ENCODE measurements at places on chromosomes 3 and 15.

DNA sequence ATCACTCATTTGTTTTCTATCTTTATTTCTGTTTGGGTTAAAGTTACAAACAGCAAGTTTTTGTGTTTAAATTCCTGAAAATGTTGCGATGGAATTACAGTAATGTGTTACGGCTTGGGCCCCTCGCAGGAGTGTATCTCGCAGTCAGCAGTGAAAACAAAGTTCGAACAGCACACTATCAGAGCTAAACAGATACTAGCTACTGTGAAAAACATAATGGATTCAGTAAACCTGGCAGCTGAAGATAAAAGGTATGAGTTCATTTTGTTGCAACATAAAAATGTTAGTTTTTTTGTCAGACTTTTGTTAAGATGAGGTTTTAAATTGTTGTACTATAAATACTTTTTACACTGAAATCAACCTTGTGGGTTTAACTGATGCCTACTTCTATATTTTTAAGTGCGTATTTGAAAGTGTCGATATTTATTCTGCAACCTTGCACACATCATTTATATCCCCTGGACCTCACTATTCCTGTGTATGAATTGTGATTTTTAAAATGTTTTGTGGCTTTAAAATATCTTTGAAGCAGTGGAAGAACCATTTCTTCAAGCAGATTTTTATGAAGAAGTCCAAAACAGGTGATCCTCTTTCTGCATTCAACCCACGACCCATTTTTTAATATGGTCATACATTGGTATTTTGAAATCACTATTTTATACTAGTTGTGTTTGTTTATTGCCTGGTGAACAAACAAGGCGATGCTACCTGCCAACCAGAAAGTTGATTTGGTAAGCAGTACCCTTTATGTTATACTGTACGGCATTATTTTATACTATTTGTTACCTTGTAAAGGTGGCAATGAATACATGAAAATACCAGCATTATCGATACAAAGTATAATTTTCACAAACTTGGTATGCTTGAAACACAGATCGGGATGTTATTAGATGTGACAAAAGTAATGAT is 27.8 kb downstream of the MFN1 start:
- DNase-seq, result no peak

DNA sequence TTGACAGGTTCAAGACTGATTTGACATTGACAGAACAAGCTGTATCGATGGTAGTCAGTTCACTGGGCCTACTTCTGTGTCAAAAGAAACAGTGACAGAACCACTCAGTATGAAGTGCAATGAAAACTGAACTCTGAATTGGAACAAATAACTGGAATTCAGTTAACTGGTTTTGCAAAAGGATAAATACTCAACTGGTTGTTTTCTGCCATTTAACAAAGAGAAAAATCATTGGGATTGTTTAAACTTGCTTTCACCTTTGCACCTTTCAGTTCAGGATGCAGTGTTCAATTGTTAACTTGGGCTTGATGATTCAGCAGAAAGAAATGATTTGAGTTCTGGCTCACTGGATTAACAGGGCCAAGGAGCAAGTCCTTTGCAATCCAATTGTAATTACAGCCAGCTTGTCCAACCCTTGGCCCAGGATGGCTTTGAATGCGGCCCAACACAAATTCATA is 4.9 kb downstream of the BTD start:
- DNase-seq, result no peak

- DNase-seq, result no peak
These were observed 89.7 kb upstream of the FGF12 start for GRCh38 chr3:192817053-192817452.

DNA sequence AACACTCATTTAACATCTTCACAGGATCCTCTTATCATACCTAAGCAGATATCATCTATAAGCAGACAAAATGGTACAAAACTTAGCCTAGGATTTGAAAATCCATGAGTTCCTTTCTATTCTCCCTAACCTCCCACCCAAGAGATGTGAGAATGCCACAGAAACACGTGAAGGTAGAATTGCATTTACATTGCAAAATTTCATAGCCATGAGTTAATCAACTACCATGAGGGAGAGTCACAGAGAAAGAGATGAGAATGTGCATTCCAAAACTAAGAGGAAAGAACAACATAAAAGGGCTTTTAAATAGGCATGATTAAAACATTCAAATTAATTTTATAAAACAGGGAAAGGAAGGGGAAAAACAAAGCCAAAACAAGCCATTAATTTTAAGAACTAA is 806.2 kb downstream of the NTRK3 start:
- DNase-seq, result no peak

GRCh38 chr3:60475096-60475495 is 776.2 kb downstream of the FHIT start:
- no peak for DNase-seq

DNA sequence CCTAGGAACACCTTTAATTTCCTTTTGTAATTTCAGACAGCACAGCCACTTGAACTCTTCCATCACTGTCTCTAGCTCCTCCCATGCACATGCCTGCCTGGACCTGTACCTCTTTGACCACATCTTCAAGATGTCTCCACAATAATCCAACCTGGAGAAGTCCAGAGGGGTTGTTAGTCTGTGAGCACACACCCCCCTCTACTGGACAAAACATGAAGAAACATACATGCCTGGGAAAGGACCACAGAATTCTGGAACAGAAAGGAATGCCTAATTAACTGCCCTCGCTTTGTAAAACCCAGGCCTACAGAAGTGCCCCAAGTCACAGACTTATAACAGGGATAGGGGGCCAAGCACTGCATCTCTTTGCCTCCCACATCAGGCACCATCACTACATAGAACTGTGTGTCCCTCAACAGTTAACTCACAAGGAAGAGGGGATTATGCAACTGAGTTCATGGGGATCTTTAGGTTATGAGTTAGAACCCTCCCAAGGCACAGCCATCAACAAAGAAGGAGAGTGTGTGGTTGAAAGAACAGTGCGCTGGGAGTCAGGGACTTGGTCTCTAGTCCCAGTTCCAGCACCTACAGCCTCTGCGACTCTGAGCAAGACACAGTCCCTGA is 61.7 kb downstream of the FMN1 start:
- peak; percentile 64 for DNase-seq

DNA sequence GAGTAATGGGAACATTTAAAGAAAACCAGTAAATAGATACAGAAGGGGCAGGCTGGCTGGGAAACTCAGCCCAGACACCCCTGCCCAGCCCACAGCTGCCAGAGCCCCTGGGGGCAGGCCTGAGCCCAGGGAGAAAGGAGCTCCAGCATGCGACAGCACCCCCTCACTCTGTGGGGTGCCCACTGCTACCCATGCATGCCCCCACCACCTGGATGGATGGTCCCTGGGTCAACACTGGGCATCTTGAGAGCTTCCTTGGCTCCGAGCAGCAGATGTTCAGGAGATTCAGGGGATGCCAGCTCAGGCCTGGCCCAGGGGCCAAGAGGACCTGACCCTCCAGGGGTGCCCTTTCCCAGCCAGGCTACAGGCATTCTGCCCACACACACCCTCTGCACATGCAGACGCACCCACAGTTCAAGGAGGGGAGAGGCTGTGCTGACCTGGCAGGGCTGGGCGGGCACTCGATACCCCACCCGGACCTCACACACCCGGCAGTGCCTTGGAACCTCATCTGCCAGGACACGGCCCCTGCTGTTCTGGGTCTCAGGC is 31.5 kb downstream of the PTH1R start:
- DNase-seq, result no peak

GRCh38 chr15:40483919-40484318 is 13.1 kb downstream of the CHST14 start:
- no peak for DNase-seq

DNA sequence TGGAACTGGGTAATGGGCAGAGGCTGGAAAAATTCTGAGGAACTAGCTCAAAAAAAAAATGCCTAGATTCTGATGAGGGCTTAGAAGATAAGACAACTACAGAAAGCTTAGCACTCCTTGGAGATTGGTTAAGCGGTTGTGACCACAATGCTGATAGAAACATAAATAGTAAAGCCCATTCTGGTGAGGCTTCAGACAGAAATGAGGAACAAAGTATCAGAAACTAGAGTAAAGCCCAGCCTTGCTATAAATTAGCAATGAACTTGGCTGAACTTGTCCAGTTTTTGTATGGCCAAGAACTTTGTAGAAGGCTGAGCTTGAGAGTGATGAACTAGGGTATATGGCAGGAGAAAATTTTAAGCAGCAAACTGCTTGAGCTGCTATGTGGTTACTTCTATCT is 25.4 kb downstream of the GOLGB1 start:
- DNase-seq, result no peak

GRCh38 chr3:71854706-71855105 is 69.8 kb upstream of the PROK2 start:
- DNase-seq, result no peak

DNA sequence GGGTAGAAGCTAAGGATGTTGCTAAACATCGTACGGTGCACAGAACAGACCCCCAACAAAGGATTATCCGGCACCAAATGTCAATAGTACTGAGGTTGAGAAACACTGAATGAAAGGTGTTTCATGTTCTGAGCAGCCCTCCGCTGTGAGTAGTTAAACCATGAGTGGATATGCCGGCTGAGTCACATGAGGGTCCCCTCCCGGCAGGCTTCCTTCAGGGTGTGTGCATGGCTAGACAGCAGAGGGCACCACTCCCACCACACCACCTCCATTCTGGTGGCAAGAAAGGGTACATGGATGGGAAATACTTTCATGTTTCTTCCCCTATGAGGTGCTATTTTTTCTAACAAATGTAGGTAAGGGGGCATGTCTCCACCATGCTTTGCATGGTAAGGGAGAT is 128.3 kb upstream of the SEMA6D start:
- no peak for DNase-seq

DNA sequence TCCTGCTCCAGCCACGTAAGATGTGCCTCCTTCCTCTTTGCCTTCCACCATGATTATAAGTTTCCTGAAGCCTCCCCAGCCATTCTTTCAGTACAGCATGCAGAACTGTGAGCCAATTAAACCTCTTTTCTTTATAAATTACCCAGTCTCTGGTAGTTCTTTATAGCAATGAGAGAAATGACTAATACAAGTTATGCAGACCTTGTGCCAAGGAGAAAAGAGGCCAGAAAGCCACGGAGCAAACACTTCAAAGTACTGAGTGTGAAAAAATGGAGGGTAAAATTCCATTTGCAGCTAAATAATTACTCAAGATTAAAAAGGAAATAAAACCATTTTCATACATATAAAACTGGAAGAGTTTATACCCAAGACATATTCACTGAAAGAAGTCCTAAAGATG is 213.6 kb upstream of the LINGO1 start:
- DNase-seq, result no peak

DNA sequence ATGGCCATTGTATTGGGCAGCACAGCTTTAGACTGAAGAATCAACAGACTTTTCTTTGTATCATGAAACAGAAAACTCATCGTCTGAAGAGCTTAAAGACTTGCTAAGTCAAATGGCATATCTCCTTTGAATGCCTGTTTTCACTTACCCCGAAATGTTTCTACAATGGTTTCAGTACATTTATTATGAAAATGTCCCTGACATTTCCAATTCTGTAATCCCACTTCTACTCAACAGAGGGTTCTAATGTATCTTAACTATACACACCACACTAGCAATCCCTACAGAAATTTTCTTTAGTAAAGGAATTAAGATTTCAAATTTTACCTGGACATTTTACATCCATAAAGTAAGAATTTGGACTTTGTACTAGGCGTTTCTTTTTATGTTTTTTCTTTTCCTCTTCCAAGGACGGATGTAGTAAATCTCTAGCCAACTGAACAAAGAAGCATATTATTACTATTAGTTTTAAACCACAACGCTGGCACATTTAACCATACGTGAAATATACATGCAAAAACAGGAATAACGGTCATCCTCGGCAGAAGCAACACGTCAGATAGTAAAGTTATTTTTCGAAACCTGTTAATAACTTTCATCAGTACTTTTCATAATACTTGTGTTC is 1.1 kb downstream of the RPS27L start:
- no peak for DNase-seq

- peak; percentile 41 for DNase-seq
These were observed 265.9 kb downstream of the CD47 start for GRCh38 chr3:107824822-107825371.
